Activated CD8-positive, alpha-beta T cell treated with anti-CD3 and anti-CD28 coated beads for 36 hours (primary cell): ENCODE measurements at places on chromosomes 1 and 21. TPM values are rescaled to one million over a fixed set of nuclear protein-coding genes. Genes with fewer than 3 reads are reported as not detected.
A peak's percentile ranks its signal among the peaks of the same experiment; 100 is the strongest.

DNA sequence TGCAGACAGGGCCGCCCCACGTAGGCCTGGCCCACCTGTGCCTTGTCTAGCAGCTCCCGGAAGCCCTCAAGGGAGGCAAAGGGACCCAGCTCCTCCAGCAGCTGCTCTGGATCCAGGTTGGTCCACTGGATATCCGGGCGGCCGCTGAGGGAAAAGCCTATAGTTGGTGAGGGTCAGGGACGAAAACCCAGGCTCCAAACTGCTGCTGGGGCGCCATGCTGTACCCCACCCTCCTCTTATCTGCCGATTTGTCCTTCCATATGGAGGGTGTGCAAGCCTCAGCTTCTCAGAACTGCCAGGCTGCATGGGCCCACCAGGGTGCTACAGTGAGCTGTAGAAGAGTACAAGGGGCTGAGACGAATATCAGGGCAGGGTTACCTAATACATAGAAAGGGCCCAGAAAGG, 12.2 kb downstream of the PTCH2 start:
- no peak overlapping the region for H3K4me3 ChIP-seq
- no peak for DNase-seq
- H3K27ac ChIP-seq = no peak overlapping the region
- no peaks in the 10 kb centered on the region for H3K27me3 ChIP-seq
- peaks cover 7% of the 10 kb centered on the region for H3K4me1 ChIP-seq

- no peak for DNase-seq
- no peaks in the 10 kb centered on the region for H3K36me3 ChIP-seq
- H3K4me3 ChIP-seq = no peak overlapping the region
- H3K27ac ChIP-seq = no peak overlapping the region
- peaks cover 4% of the 10 kb centered on the region for H3K4me1 ChIP-seq
These were observed 50.0 kb downstream of the PTPRU start for GRCh38 chr1:29286194-29286767.

DNA sequence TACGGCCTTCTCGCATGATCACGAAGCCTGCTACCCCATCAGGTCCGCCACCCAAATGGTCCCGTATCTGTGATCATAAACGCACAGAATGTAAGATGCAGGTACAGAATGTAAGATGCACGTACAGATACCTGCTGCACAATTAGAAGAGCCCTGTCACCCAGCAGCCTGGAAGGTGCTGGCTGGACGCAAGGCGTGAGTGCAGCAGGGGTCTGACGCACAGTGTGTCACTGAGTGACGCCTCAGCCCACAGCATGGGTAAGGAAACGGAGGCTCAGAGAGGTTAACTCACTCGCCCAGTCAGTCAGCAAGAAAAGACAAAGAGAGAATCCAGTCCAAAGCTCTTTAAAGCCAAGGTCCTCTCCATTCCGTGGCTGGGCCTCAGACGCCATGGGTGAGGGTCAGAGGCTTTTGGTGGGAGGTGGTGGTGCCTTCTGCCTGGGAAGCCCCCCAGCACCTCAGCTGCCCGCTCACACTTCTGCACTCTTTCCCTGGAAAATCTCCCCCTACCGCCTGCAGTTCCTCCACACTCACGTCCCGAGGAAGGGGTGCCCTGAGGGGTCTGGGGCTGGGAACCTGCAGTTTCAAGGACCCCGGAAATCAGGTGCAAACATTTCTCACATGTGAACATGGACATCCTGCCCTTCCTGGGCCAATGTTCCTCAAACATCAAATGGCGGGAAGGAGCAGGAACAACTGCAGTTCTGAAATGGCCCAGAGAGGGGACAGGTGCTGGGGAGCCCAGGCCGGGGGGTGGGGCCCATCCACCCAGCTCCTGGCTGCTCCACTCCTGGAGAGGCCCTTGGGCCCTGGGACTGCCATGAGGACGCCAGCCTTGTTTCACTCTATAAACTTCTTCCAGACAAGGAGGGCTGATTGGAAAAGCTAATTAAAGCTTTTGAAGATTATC, 59.4 kb downstream of the SLC66A1 start:
- H3K27me3 ChIP-seq = no peaks in the 10 kb centered on the region
- H3K4me1 ChIP-seq = peaks cover 30% of the 10 kb centered on the region
- no peak for DNase-seq
- H3K27ac ChIP-seq = peak overlapping the region; percentile 60

Gene FCRLB
- 0.68 TPM for total RNA-seq
